Uterus (tissue), 4 donors: ENCODE measurements at places on chromosomes 3 and 15. TPM values are rescaled to one million over a fixed set of nuclear protein-coding genes. Genes with fewer than 3 reads are reported as not detected.

DNA sequence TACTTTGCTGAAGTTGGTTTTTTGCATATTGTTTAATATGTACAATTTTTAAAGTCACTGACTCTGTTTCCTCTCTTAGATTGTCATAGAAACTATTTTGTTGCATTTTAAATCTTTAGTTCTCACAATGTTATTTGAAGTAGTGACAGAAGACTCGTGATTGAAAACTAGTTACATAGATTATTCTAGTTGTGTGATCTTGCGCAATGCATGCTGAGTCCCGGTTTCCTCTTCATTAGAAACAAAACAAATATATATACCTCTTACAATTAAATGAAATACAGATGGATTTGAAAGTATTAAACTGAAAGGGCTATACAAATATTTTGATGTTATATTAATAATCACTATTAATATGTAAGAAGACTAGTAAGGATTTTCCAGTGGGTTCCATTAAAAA, 333.0 kb downstream of the LPP start:
- H3K27me3 ChIP-seq, result no peaks in the 10 kb centered on the region
- no peak for DNase-seq
- no peak overlapping the region for H3K27ac ChIP-seq
- H3K36me3 ChIP-seq, result no peaks in the 10 kb centered on the region

DNA sequence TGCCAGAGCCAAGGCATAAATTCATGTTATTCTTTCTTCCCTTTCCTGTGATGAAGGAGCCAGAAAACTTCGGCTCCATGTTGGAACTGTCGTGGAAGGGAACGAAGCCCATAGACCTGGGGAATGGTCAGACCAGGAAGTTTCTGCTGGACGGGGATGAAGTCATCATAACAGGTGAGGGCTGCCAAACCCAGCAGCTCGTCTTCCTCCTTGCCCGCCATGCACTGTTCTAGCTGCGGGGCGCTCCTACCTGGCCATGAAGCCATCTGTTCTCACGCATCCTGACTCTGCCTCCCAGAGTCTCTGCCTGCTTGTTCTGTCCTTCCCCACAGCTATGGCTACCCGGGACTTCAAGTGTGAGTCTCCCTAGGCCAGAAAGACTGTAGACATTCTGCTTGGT, 28.2 kb downstream of the FAH start:
- no peaks in the 10 kb centered on the region for H3K4me1 ChIP-seq
- no peaks in the 10 kb centered on the region for H3K27me3 ChIP-seq
- no peak overlapping the region for H3K4me3 ChIP-seq
- H3K27ac ChIP-seq, result no peak overlapping the region

DNA sequence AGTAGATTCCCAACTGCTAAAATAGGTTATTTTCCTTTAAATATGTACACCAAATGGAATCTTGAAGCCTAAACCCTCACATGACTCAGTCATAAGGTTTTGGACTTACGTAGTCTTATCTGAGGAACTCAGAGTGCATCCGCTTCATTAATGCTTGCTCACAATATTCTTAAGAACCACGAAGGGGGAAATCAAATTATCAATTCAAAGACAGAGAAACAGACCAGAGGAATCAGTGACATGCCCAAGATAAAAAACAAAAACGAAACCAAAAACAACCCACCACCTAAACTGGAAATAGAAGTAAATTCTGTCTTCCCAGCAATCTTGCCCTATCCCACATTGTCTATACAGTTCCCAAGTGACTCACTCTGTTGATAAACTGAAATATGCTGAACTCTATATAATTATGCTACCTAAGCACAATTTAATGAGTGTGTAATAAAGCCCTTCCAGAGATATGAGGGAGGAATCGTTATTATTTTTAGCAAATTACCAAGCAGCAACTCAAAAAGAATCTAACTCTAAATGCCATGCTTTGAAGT, 135.4 kb upstream of the CBLB start:
- peak overlapping the region; percentile 34 for H3K27ac ChIP-seq
- no peaks in the 10 kb centered on the region for H3K4me1 ChIP-seq
- H3K36me3 ChIP-seq, result no peaks in the 10 kb centered on the region
- no peak for DNase-seq
- H3K27me3 ChIP-seq, result no peaks in the 10 kb centered on the region
- H3K4me3 ChIP-seq, result peak overlapping the region; percentile 19

GRCh38 chr3:17901893-17902292, 159.5 kb upstream of the TBC1D5 start:
- H3K36me3 ChIP-seq, result no peaks in the 10 kb centered on the region
- no peaks in the 10 kb centered on the region for H3K4me1 ChIP-seq
- H3K27me3 ChIP-seq, result no peaks in the 10 kb centered on the region
- H3K27ac ChIP-seq, result no peak overlapping the region

- no peaks in the 10 kb centered on the region for H3K36me3 ChIP-seq
- no peaks in the 10 kb centered on the region for H3K27me3 ChIP-seq
- H3K4me1 ChIP-seq, result no peaks in the 10 kb centered on the region
These were observed 24.7 kb upstream of the HHLA2 start for GRCh38 chr3:108271626-108272025.

- H3K4me1 ChIP-seq, result no peaks in the 10 kb centered on the region
- H3K36me3 ChIP-seq, result no peaks in the 10 kb centered on the region
- DNase-seq, result no peak
- H3K4me3 ChIP-seq, result no peak overlapping the region
- no peak overlapping the region for H3K27ac ChIP-seq
These were observed 108.3 kb upstream of the FGF7 start for GRCh38 chr15:49314716-49315115.

DNA sequence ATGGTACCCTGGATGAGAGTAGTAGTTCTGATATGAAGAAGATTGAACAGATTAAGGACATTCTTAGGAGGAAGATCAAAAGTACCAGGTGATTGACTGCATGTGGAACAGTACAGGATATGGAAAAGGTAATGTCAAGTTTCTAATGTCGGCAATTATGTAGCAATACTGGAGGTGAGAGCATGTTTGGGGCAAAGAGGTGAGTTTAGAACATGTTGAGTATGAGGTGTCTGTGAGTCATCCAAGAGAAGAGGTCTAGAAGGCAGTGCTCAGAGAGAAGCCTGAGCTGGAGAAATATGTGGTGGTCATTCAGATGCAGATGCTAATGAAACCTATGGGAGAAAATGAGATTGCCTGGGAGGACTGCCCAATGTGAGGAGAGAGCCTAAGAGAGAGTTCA, 305.6 kb downstream of the ZBTB20 start:
- no peaks in the 10 kb centered on the region for H3K36me3 ChIP-seq
- H3K4me3 ChIP-seq, result no peak overlapping the region
- no peak overlapping the region for H3K27ac ChIP-seq
- DNase-seq, result no peak
- peaks cover 4% of the 10 kb centered on the region for H3K4me1 ChIP-seq

DNA sequence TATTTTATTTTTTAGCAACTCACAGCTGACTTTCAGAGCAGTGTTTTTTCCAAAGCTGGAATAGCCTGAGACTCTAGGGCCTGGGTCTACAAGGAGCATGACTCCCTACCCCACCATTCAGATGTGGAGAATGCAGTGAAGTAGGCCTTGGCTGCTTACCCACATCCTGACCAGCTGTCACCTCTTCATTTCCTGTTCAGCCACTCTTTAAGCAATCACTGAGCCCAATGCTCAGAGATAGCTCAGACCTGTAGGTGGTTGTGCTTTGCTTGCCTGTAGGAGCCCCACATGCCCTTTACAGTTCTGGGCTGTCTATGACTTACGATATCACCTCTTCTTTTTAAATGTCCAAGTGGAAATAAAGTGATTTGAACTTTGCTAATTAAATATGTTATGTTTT, 148.1 kb downstream of the NEK11 start:
- H3K4me3 ChIP-seq, result no peak overlapping the region
- no peaks in the 10 kb centered on the region for H3K27me3 ChIP-seq
- no peak overlapping the region for H3K27ac ChIP-seq
- no peaks in the 10 kb centered on the region for H3K36me3 ChIP-seq

GRCh38 chr3:129040579-129041300, 19.8 kb upstream of the GP9 start:
- no peak for DNase-seq
- no peaks in the 10 kb centered on the region for H3K4me1 ChIP-seq
- H3K27me3 ChIP-seq, result no peaks in the 10 kb centered on the region
- H3K36me3 ChIP-seq, result no peaks in the 10 kb centered on the region

Gene IGSF11
- 4.4 TPM for total RNA-seq

Gene PLCB2
- 19.0 TPM for total RNA-seq

Gene LEO1
- total RNA-seq, result 22.6 TPM
